ENCODE measurements at places on chromosomes 5 and 9.

GRCh38 chr9:17387565-17387964, 191.3 kb upstream of the SH3GL2 start:
- no peak for DNase-seq

DNA sequence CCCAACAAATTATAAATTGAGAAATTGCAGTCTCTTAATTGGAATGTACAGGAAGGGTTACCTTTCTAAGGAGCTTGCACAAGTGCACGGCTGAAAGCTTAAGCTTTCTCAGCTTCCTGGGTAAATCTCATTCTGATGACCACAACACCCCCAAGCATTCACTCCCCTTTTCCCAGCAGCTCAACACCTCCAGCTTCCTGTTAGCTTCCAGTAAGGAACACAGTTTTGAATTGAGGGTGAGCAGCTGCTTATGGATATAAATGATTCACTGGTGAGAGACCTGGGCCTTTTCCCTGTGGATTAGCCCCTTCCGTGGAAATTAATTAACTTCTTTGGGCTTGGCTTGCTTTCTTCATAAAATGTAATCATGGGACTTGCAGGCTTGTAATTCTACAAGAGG, 101.2 kb downstream of the SLC28A3 start:
- DNase-seq = peak; percentile 8

- DNase-seq = no peak
Measured at GRCh38 chr5:65800775-65801174, 78.8 kb downstream of the NLN start.

DNA sequence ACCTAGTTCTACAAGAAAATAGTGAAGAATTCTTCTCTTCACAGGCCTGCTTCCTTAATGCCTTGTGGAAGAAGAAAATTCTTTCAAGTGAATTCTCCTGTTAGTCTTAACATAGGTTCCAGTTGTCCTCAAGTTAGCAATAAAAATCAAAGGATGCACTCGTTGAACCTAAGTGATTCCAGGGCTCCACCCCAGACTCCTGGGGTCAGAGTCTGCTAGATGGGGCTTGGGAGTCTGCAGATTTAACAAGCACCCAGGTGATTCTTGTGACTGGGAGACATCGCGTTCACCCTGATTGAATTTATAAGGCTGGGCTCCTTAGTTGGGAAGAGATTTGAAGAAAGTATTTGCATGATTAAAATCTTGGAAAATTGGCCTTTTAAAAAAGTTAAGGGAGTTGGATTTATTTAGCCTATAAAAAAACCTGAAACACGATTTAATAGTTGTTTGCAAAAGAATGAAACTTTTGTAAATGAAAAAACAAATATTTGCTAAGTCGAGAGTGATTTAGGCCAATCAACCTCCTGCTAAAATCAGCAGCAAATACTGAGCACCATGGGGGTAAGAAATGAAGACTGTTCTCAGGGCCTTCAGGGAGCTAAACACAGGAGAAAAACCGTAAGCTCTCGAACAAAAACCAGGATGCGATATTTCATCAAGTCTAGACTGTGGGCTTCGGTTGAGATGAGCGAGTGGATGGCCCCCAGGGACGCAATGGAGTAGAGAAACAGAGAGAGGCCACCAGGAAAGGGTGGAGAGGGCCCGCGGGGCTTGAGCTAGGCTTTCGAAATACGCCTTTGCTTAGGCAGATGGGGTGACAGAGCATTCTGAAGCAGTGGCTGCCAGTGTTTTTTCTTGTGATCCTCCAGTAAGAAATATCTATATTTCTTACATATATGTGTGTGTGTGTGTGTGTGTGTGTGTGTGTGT, 86.9 kb upstream of the TTC23L start:
- peak; percentile 20 for DNase-seq

DNA sequence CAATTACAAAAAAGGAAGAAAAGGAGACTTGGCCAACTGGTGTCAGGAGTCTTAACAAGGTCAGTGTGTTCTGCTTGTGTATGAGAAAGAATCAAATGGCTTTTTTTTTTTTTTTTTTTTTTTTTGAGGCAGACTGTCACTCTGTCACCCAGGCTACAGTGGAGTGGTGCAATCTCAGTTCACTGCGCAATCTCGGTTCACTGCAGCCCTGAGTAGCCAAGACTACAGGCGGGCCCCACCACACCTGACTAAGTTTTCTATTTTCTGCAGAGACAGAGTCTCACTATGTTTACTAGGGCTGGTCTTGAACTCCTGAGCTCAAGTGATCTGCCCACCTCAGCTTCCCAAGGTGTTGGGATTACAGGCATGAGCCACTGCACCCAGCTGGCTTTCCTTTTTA, 3.1 kb upstream of the IL7R start:
- no peak for DNase-seq

DNA sequence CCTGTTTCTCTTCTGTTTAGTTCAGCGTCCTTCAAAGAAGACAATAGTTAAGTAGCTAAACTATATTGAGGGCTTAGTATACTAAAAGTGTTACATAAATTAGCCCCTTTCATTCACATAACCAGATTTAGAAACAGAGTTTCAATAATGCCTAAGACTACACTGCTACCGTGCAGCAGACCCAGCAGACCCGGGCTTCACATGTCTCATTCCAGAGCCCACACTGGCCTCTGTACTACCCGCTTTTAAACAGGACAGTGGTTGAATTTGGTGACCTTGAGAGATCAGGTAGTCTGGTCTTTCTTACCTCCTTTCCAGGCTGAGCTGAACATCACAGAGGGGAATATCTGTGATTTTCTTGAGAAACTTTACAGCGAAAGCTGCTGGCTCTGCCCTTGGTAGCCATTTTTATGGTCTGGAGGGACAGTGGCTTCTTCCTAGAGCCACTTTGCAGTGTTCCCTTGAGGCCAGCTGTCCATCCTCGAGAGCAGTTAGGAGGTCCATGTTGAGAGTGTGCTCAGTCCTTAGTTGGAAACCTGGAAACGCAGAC, 56.5 kb downstream of the SLC22A5 start:
- DNase-seq = no peak

- no peak for DNase-seq
Measured at GRCh38 chr5:73751254-73751914, 125.4 kb downstream of the ARHGEF28 start.

DNA sequence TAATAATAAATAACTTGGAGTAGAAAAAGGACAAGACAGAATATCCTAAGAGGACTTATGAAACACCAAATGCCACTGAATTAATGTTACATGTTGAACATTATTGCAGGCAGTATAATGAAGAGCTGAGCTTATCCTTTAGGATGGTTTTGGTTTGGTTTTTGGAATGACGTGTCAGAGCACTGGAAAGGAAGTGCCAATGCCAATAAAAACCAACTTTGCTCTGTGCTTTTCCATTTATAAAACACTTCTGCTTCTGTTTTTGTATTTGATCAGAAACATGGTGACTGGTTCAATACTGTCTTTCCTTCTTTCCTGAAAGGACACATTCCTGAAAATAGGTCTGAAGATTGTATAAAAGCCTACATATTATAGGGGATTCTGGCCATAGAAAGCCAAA, 4.2 kb downstream of the MEGF10 start:
- DNase-seq = no peak

DNA sequence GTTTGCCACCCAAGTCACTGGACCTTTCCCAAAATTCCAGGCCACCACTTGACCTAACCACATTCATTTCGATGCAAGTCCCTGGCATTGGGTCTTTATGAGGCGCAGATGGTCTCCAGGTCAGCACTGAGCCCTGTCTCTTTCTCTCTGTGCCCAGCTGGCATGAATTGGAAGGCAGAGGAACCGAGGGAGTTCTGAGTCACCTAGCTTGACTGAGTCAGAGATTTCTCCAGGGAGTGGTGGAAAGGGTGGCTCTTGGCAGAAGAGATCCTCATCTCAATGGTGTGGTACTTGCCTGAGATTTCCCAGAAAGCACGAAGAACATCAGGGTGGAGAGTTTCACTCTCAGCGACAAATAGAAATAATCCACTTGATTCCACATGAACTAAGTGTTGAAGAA, 43.8 kb downstream of the WDR36 start:
- peak; percentile 39 for DNase-seq

- no peak for DNase-seq
Measured at GRCh38 chr9:117232281-117232680, 182.6 kb downstream of the ASTN2 start.

DNA sequence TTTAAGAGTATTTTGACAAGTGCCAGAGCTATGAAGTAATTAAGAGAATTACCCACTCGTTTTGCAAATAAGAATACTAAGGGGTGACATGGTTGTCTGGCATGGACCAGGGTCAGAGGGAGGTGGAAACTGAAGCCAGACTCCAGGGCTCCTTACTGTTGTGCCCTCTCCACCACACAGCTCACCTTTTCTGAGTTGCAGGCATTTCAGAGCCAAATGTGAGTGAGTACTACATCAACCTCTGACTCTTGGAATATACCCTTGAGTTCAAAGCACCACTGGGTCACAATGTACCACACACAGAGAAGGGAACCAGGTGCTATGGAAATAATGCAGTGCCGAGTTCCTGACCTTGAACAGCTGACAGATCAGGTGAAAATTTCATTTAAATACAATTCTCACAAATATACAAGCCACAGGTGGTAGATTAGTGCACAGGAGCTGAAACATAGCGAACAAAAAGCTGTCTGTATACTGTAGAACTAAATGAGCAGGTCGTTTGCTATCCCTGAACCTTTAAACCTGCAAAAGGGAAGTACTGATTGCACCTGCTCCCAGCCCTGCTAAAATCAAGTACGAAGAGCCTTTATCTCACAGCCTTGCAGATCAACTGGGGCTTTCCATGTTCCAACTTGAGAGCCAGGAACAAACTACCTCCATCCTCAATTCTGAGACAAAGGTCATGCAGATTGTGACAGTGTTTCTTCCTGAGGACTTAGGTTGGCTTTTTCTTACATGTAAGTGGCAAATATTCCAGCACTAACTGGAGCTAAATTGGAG, 57.0 kb downstream of the GOLM1 start:
- no peak for DNase-seq

- peak; percentile 92 for DNase-seq
Measured at GRCh38 chr9:24464319-24464951, 81.3 kb downstream of the IZUMO3 start.

DNA sequence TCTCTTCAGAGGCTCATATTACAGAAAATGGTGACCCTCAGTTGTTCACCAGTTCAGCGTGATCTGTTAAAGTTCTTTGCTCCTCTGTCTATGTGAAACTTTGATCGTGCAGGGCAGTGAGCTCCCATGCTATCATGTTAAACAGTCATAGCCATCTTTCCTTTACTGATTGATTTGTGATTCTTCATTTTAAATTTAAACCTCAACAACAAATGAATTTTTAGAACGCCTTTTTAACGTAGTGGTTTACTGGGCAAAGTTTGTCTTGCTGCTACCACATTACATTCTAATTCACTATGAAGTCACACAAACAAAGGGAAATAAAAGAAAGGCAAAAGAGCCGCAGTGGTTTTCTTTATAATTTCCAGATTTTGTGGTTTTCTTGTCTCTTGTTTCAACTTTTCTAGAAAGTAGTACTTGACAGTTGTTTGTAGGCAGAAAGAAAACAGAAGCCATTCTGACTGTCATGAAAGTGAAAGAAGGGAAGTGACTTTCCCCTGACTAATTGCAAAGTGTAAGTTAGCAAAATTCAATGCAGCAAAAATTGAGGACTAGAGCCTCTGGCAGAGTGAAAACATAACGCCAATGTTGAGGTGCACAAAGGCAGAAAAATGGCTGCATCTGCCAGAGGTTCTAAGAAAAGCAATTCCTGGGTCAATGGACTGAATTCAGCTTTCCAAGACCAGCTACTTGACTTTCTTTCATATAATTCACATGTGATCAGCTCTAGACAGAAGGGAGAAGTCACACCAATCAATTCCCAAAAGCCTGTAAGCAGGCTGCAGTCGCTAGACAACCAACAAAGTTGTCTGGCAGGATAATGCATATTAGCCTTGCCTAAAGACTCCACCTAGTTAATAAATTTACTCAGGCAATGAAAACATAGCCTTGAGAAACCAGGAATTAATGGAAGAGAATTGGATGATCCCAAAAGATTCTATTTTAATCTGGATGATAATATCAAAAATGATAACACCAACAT, 7.1 kb upstream of the IFNA6 start:
- DNase-seq = peak; percentile 21

- DNase-seq = peak; percentile 31
Measured at GRCh38 chr5:107248066-107248695, 422.6 kb downstream of the EFNA5 start.

- DNase-seq = peak; percentile 58
Measured at GRCh38 chr5:41908374-41909079, 4.4 kb downstream of the RIMOC1 start.

DNA sequence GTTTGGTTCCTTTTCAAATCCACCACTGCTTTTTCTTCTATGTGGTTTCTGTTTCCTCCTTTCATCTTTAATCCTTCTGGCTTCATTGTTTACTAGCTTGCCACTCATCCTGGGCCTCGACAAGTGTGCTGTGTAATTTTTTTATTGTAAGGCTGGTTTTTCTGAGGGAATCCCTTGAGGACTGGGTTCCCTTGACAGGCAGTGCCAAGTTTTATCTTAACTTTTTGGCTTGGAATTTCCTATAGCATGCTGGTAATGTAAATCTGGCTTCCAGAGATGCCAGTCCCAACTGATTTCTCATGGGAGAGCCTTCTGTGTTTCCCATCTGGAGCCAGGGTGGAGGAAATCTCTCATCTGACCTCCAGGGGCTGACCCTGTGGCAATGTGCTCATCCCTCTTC, 184.7 kb downstream of the ROR2 start:
- no peak for DNase-seq

DNA sequence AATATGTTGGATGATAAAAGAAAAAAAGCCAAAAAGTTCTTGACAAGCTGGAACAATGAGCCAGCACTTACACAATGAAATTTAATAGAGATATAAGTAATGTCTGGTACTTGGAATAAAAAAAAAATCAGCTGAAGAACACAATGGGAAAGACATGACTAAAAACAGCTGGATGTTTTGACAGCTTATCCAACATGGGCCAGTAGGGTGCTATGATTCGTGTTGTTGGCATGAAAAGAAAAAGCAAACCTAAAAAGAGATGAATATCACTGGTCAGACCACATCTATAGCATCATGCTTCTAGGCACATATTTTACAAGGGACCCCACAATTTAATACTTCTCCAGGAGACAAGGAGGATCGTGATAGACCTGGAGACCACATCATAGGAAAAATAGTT, 175.3 kb downstream of the ARL15 start:
- DNase-seq = peak; percentile 44
